ENCODE measurements at places on chromosomes 5 and 9.

DNA sequence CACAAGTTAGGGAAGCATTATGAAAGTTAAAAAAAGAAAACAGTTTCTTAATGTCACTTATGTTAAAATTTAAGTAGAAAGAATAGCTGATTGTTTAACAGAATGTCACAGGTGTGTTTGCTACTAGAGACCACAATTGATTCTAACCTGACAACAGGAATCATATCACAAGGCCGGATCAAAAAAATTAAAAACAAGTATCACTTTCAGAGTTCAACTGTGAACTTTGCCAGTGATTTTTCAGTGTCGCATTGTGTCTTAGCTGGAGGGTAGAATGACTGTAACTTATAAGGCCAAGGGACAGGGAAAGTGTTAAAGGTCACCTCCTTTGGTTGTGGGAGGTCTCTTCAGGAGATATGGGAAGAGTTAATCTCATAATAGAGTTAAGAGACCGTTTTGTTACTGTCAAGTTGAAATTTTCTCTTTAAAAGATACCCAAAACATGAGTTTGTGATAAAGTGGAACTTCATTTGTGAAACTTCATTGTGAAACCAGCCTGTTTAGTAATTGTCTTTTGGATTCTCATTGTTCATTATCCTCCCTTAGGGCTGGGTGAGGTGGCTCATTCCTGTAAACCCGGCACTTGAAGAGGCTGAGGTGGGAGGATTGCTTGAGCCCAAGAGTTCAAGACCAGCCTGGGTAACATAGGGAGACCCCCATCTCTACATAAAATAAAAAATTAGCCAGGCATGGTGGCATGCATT is 40.9 kb downstream of the CPEB4 start:
- DNase-seq: no peak

GRCh38 chr5:149770236-149770635 is 40.1 kb downstream of the PPARGC1B start:
- no peak for DNase-seq

DNA sequence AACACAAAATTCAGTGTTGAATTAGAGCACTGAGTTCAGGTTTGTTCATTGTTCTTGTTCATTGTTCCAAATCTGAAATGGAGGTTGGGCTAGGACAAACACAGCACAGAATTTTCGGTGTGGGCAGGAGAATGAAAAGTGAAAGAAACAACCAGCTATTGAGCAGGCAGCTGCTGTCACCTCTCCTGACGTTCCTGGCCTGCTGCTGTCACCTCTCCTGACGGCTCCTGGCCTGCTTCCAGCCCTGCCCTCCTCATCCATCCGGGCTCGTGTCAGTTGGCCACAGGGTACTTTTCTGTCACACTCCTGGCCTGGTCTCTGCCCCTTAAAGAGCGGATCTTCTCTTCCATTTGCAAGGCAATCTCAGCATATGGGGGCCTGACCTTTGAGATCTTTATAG is 45.2 kb upstream of the CKMT2 start:
- DNase-seq: no peak

GRCh38 chr5:135534609-135535419 is 950 bp downstream of the NEUROG1 start:
- DNase-seq: no peak

GRCh38 chr9:121896545-121896943 is 196.6 kb downstream of the TTLL11 start:
- DNase-seq: no peak

- DNase-seq: no peak
These were observed 3.7 kb upstream of the OTULIN start for GRCh38 chr5:14660833-14661232.

- no peak for DNase-seq
These were observed 118.6 kb upstream of the RETREG1 start for GRCh38 chr5:16735101-16736060.

- DNase-seq: no peak
These were observed 186.8 kb upstream of the NFIB start for GRCh38 chr9:14500705-14501104.

- no peak for DNase-seq
These were observed 94.1 kb downstream of the GPR21 start for GRCh38 chr9:123127512-123128075.

DNA sequence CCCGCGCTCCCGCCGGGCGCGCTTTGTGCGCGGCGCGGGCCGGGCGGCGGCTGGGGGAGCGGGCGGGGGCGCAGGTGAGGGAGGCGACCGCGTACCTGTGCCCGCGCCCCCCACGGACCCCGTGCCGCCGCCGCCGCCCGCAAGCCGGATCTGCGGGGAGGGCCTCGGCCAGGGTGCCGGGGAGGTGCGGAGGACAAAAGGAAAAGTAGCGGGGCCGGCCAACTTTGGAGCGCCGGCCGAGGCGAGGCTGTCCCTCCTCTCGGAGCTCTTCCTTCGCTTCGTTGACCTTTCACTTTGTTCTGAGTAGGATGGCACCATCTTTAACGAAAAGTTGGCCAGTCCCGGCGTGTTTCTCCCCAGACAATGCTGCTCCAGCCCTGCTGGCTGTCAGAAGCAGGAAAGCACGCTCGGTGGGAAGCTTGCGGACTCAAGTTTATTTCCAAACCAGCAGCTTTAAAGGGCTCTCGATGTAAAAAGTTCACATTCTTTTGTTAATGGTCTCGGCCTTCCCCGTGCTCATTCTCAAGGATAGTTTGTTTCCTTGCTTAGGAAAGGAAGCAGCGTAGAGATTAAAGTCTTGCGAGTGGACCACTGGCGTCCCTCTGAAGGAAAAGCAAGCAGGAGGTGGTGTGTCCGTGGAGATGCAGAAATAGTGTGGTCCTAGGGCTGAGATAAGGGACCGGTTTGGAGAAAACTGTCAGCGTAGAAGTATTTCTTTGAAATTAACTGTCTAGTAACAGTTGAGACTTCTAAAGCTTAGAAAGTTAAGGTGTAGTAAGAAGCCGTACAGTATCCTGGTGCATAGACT is 639 bp downstream of the EHMT1 start:
- DNase-seq: no peak

GRCh38 chr9:22005021-22005701 is 3.9 kb downstream of the CDKN2B start:
- DNase-seq: no peak

DNA sequence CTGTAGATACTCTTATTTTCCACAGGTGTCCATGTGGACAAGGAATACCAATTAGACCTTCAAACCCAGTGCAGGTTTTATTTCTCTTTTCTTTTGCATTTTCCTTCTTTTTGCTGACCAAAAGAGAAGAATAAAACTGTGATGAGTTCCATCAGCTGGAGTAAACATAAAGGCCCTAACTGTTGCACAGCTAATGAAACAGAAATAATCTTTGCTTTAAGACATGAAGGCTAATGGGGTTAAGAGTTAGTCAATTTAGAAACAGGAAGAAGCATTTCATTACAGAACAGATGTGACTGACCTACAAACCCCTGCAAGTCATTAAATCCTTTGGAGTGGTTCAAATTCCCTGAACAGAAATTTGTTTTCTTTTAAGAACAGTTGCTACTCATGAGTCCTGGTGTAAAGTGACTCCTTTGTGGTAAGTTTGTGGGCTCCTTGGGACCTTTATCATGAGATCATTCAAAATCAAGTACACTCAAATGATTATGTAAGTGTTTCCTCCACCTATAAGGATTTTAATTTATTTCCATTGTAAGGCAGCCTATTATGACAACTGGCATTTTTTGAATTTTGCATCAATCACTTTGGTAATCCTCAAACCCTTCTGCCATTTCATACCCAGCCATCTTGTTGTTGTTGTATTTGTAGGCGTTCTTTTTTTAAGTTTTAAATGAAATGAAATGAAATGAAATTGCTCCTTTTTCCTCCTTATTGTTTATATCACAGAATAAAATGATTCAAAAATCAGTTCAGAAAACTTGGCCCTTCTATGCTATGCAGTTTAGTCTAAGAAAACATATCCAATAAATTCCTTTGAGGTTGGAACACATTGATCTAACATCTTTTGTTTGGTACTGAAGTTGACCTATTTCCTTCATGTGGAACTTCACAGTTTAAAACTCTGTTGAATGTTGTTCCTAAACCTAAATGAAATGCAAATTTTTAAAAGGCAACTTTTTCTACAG is 1.3 kb downstream of the MINAR2 start:
- DNase-seq: no peak

DNA sequence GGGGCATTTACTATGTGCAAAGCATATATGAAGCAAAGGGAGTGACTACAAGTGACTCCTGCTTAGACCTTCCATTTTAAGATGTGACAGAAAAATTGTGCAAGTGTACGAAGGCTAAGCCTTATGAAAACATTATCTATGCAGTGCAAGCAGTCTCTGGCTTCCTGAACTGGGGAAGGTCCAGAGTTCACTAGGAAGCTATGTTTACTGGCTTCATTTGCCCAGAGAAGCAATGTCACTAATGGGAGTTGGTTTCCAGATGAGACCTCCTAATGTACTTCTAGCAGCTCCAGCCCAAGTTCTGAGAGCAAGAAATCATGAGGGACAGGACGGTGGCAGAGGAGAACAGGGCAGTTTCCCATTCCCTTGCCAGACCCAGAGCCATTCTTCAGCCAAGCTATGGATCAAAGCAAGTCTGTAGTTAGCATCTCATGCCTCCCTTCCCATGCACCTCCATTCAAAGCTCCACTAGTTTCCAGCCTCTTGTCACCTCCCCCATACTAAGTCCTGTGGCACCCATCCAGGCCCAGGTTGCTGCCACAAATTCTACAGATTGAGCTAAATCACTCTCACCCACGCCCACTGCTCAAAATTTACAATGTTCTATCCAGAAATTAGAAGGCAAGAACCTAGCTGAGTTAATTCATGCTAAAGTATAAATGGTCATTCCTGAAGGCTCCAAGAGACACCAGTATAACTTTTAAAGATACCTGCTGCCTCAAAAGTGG is 21.8 kb downstream of the MCTP1 start:
- no peak for DNase-seq

DNA sequence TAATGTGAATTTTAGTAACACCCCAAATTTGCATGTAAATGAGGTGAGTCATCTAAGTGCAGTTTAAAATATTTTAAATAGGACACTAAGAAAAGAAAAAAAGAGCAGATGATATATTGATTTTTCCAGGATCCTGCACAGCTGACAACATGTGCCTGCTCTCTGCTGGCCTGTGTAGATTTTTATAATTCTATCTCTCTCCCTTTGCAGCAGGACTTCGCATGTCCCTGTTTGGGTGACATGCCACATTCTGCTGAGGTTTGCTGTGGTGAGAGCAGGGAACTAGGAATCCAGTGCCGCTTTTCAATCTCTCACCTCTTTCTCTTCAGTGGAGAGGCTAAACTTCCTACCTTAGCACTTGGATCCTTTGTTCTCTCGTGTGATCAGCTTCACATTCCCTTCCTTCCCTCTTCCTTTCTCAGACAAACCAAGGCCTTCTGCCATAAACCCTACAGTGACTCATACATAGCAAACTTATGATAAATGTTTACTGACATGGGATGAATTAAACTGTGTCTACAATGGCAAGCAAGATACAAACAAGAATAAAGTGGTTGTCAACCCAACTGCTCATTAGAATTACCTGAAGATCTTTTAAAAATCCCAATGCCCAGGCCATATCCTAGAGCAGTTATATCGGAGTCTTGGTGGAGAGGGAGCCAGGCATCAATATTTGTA is 198.8 kb upstream of the EFNA5 start:
- DNase-seq: no peak

- DNase-seq: no peak
These were observed 49.3 kb upstream of the ZNF366 start for GRCh38 chr5:72556351-72557166.

GRCh38 chr5:59766427-59767210 is 126.9 kb downstream of the PDE4D start:
- no peak for DNase-seq

DNA sequence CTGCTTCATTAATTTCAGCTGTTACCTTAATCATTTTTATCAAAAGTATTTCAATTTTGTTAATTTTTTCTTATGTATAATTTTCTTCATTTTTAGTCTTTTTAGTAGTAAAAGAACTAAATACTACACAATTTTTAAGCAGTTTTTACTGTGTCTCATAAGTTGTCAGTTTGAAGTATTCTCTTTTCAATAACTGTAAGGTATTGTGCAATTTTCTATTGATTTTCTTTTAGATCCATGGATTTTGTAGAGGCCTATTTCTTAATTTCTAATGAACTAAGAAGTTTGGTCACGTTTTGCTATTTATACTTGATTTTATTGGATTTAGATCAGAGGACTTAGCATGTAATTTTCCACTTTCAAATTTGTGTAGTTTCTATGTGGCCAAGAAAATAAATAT is 207.7 kb upstream of the PRR16 start:
- no peak for DNase-seq

DNA sequence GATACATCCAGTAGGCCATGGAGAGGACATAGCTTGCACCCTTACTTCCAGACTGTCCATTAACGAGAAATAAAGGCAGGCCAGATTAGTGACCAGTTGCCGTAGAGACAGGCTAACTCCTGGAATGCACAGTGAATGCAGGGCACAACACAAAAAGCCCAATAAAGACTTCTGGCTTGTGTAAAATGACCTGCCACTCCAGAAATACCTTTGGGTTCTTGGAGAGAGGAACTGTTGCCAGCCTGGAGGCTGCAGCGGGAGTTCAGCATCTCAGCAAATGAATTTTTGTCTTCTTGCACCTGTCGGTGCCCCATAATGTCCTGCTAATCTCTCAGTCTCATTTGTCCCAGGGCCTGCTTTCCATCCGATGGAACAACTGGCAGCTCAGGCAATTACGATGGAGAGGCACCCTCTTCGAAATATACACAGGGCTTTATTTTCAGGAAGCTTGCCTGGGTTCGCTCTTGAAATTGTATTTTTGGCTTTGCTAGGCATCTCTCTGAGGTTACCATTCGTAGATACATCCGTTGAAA is 538.8 kb upstream of the ZNF462 start:
- DNase-seq: no peak

GRCh38 chr9:124480621-124480981 is 26.6 kb downstream of the NR5A1 start:
- no peak for DNase-seq

DNA sequence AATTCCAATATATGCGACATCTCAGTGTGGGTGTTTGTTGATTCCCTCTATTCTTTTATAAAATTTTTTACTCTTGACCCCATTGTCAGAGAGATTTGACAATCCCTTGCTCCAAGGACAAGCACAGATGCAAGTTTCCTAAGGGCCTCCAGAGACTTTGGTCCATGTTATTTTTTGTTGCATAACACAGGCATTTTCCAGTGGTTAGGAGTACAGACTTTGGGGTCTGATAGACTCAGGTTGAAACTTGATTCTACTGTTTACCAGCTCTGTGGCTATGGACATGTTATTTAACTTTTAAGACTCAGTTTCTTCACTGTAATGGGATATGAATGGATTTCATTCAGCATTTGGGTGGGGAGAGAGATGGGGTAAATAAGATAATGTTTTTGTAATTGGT is 361.3 kb downstream of the ENC1 start:
- no peak for DNase-seq

GRCh38 chr9:116984111-116984510 is 297.0 kb downstream of the TRIM32 start:
- DNase-seq: no peak

Data from activated naive CD8-positive, alpha-beta T cell treated with anti-CD3 and anti-CD28 coated beads, Interleukin-2, amount 50 U/mL, for 16 hours (primary cell).